ENCODE measurements at places on chromosomes 2 and 18.

DNA sequence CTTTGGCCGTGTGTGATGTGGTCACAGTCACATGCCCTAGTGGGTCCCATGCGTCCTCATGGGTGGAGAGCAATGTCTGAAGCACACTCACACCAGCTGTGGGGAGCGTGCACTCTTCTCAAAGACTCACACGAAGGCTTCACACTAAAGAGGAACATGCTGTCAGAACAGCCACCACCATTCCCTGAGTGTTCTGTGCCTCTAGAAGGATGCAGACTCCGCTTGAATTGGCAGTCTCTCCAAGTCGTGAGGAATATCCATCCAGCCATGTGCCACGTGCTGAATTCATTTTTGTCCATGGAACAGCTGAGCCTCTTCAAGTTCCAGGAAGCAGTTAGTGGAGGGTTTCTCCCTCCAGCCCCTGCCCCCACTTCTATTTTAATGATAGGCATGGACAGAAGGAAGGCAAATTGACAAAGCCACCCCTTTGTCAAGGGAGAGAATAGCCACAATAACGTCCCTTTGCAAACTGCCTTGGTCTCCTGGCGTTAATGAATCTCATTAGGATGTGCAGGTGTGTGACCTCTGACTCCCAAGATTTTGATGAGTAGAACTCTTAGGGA lies 464.3 kb upstream of the ID2 start:
- no peak for DNase-seq

DNA sequence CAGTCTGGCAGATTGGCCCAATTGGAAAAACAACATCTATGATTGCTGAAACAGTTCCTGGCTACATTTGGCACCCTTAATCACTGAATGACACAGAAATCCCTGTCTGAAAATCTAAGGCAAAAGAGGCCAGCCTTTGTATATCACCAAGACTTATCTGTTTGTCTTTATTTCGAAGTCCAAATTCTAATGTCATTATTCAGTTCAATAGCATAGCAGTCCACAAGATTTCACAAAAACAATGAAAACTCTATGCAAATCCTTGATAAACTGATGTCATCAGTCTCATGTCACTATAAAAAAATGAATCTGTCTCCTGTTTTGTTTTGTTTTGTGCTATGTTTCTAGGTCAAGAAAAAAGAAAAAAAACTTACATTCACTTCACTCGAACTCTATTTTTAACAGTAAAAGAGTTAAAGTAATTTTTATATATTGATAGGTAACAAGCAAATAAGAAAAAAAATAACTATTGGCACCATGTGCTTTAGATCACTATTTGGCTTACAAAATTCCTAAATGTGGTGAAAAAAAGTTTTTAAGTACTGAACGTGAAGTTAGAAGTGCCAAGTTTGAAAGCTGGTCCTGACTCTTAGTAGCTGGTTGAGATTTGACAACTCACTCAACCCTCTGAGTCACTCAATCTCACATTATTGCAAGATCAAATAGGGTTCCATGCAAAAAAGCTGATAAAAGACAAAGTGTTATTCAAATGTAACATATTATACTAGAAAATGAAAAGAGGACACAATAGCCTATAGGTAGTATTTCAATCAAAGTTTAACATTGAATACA lies 359.3 kb downstream of the IRS1 start:
- DNase-seq = no peak

DNA sequence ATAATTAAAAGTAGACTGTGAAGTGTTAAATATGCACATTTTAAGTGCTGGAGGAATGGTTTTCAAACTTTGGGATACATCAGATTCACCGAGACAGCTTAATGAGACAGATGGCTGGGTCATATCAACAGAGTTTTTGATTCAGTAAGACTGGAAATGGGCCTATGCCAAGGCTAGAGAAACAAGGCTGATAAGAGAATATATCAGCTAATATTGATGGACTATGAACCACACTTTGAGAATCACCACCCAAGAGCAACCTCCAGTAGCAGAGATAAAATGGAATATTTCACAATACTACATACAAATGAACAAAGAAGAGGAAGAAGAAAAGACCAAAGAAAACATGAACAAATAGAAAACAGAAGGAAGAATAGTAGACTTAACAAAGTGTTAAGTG lies 450.2 kb upstream of the KLHL29 start:
- DNase-seq = no peak

DNA sequence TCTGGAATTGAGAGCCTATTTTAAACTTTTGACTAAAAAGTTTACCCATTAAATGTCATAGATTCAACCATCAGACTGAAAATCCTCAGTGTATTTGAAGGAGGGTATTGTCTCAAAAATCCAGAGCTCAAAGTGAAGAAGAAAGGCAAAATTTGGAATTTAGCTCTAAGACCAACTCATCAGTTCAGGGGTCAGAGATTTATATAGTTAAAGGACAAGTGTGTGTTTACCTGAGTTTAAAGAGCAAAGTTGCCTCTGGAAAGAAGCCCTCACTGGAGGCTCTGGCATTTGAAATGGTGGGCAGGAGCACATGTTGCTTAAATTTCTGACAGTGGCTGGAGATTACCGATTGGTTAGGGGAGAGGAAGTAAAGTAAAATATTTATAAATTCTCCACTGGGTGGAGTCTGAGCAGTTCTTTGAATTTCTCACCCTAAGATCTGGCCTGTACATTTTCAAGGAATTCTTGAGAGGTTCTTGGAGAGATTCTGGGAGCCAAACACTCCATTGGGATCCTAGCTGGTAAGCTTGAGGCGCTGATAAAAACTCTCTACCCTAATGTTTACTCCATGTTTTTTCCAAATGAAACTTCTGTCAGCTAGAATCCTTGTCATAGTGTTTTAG lies at the start of gene KYNU:
Gene KYNU (plus strand): TSS at position 449 of the 623 bp plus-strand sequence. CDS start 7,704 bp downstream, outside the sequence.
- DNase-seq = no peak

- DNase-seq = no peak
Measured at GRCh38 chr2:8121022-8121825, 560.6 kb upstream of the ID2 start.

- DNase-seq = no peak
Measured at GRCh38 chr18:49668574-49669275, 106.9 kb downstream of the LIPG start.

GRCh38 chr2:170019060-170019805 lies 158.7 kb upstream of the MYO3B start:
- no peak for DNase-seq

- no peak for DNase-seq
Measured at GRCh38 chr2:9508931-9509330, 34.6 kb downstream of the IAH1 start.

DNA sequence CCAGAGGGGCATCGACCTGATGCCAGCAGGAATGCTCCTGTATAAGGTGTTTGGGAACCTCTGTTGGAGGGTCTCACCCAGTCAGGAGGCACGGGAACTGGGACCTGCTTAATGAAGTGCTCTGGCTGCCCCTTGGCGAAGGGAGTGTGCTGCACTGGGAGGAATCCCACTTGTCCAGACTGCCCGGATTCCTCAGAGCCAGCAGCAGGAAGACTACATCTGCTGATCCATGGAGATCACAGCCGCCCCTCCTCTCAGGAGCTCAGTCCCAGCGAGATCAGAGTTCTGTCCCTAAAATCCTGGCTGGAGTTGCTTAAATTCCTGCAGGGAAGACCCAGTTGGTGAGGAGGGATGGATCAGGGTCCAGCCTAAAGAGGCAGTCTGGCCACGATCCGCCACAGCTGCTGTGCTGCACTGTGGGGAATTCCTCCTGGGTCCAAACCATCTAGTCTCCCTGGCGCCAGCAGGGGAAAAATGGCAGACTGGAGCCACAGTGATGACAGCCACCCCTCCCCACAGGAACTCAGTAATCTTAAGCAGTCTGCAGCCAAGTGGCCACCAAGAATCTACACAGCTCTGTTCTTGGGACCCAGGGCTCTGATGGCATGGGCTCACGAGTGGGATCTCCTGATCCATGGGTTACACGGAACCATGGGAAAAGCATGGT lies 76.5 kb upstream of the NRP2 start:
- no peak for DNase-seq

- no peak for DNase-seq
Measured at GRCh38 chr2:240603846-240604245, 17.3 kb downstream of the CAPN10 start.

GRCh38 chr2:14702258-14702657 lies 69.7 kb downstream of the LRATD1 start:
- DNase-seq = no peak

DNA sequence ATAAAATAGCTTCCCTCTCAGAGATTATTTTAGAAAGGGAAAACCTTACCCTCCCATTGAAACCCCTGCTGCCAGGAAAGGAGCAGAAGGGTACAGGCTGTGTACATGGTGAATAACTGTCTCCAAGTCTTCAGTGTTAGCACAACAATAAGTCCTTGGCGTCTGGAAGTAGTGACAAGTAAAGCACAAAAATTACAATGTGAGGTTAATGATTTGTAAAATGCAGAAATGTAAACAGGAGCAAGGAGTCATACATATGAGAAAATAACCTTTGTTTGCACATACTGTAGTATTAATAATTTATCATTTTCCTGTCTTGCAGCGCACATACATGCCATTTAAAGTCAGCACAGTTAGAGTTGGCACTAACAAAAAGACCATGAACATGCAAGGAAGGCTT lies 40.5 kb downstream of the ABHD3 start:
- no peak for DNase-seq

DNA sequence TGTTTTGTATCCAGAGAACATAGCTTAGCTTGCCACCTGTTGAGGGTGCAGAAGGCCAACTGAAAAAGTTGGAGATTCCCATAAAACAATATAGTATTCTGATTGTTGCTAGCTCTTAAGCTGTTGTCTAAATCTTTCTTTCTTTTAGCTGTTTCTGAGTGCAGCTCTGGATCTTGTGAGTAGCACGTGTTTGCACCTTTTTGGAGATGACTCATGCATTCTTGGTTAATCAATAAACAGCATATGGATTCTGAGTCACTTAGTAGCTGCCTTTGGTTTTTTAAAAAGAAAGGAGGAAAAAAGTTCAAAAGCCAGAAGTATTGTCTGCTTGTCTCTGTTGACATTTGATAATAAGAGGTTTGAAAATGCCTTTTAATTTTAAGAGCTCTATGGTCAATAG lies 483.0 kb upstream of the FSIP2 start:
- DNase-seq = no peak

DNA sequence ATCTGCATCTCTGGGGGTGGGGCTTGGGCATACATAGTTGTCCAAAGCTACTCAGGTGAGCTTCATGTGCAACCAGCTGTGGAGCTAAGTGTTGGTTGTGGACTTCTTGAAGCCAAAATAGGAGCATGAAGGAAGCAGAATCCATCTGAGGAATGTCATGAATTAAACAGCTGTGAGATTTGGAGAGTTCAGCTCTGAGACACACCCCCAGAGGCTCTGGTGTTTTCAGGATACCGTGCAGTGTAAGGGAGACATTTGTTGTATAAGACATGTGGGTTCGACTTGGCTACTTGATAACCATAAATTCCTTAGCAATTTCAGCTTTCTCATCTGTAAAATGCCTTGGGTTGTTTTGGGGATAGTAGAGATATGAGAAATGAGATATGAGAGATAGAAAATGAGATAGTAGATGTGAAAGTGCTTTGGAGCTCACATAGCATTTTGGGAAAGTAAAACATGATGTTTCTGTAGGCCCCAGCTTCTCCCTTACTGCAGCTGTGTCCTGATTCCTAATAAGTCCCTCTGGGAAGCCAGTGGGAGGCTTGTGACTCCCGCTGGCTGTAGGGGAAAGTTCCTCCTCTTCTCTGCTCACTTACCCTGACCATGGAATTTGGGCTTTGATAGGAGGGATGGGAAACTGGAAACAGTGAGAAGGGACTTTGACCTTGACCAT lies 50.0 kb downstream of the DPYSL5 start:
- no peak for DNase-seq

GRCh38 chr2:160700021-160700814 lies 206.6 kb upstream of the RBMS1 start:
- no peak for DNase-seq

- no peak for DNase-seq
Measured at GRCh38 chr2:76387294-76387693, 676.6 kb upstream of the GCFC2 start.

DNA sequence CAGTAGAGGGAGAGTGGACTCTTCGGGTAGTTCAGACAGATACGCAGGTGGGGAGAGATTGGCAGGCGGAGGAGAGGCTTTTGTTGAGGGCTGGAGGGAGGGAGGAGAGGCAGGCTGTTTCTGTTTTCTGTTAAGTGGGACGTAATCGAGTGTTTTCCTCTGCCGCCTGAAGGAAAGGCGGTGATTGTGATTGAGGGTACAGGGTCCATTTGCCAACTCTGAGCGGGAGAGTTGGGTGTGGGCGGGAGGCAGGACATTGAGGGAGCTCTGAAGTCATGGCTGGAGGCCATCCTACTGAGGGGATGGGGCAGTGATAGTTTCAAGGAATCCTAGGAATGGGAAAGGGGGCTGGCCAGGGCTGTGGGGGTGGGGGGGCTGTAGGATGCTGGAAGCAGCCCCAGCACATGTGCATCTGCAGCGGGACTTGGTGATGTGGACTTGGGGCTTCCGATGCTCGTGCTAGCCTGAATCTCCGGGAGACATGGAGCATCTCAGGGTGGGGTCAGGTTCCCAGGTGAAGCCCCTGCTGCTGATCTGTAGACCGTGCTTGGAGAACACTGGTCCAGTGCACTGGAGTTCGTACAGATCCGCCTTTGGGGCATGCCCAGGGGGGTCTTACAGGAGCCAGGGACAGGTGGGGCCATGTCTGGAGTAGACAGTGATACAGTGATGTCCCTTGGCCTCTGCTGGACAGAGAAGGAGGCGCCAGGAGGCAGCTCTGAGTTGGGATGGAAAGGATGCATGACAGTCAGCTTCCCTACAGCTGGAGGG lies 167.5 kb downstream of the AGAP1 start:
- DNase-seq = no peak

DNA sequence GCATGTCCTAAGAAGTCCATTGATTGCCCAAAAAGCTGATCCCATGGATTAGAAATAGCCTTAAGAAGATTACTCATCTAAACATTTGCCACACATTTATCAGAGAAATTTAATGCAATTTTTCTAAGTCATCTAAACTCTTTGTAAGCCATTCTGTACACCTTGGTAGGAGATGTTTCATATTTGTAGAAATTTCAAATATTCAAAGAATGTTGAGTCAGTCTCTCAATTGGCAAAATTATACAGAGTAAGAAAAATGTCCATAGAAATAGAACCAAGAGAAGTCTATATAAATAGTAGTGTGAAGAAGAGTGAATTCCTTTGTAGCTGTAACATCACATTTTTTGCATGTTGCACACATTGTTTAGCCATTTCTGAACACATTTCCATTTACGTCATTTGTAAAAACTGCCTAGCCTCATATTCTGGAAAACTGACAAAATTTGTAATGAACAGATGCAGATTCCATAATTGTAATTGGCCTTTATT lies 128.6 kb downstream of the MSTN start:
- no peak for DNase-seq
